Fibroblast of skin of right quadriceps (primary cell): ENCODE measurements at places on chromosomes 3 and 15.

DNA sequence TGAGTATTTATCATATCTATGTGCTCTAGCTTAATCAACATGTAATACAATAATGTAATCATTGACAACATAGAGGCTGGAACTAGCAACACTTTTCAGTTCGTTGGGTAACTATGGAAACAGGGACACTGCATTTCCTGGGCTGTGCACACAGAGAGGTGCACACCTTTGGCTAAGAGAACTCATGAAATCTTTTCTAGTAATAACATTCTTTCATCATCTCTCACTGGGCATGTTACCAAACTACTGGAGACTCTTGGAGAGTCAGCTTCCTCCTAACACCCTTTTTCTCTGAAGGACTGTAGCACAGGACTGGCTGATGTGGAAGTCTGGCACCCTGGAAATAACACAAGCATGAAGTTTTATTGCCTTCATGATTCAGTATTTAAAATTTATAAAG is 135.6 kb downstream of the KCNMB2 start:
- peak; percentile 69 for DNase-seq

GRCh38 chr15:40345225-40345866 is 4.6 kb upstream of the CCDC9B start:
- DNase-seq, result no peak

DNA sequence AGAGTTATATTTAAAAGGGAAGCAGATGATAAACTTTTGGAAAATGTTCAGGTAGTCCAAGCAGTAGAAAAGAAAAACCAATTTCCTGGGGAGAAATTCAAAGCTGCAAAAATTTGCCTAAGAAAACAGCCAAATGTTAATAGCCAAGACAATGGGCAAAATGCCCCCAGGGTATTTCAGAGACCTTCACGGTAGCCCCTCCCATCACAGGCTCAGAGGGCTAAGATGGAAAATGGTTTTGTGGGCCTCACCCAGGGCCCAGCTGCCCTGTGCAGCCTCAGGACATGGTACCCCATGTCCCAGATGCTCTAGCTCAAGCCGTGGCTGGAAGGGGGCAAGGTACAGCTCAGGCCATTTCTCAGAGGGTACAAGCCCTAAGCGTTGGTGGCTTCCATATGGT is 391.0 kb downstream of the ZIC4 start:
- DNase-seq, result no peak

GRCh38 chr3:53196575-53197407 is 35.8 kb downstream of the PRKCD start:
- peak; percentile 72 for DNase-seq

DNA sequence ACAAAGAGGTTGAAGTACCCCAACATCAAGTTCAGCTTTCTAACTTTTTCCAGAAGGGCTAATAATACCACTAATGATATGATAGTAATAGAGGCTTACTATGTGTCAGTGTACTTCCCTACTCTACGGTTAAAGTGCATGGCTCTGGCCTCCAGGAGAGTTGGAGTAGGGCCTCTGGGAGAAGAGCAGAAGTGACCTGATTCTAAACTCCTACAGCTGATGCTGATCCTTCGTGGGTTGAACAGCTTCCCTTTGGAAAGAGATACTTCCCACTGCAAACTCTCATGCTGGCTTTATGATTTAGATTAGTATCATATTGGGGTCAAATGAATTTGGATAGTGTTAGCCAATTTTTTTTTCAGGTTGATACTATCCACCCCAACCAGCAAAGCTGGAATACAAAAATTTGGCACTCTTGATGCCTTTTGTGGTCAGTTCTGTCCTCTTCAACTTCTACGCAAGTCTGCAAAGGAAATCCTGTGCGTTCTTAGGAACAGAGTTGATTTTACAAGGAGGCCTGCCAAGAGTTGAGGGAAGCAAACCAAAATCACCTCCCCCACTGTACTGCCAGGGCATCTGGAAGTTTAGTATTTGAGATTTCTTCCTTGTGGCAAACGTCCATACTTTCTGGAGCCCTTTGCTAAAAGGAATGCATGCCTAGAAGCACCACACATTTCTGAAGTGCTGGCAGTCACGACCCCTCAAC is 17.8 kb downstream of the TMEM212 start:
- peak; percentile 85 for DNase-seq

DNA sequence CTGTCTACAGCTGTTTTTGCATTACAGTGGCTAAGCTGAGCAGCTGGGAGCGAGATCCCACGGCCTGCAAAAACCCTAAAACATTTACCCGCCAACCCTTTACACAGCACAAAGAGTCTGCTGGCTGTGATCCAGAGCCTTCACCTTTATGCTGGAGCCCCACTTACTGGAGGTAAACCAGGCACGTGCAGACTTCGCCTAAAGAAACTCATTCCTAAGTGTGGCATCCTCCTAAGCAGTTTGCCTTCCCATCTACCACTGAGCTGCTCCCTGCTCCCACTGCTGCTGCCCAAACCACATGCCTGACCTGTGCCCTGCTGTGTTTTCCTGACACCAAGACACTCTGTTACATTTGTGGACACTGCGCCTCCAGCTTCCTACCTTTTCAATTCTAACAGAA is 53.0 kb downstream of the CHSY1 start:
- DNase-seq, result no peak

GRCh38 chr3:188137051-188137450 is 16.9 kb upstream of the LPP start:
- no peak for DNase-seq

DNA sequence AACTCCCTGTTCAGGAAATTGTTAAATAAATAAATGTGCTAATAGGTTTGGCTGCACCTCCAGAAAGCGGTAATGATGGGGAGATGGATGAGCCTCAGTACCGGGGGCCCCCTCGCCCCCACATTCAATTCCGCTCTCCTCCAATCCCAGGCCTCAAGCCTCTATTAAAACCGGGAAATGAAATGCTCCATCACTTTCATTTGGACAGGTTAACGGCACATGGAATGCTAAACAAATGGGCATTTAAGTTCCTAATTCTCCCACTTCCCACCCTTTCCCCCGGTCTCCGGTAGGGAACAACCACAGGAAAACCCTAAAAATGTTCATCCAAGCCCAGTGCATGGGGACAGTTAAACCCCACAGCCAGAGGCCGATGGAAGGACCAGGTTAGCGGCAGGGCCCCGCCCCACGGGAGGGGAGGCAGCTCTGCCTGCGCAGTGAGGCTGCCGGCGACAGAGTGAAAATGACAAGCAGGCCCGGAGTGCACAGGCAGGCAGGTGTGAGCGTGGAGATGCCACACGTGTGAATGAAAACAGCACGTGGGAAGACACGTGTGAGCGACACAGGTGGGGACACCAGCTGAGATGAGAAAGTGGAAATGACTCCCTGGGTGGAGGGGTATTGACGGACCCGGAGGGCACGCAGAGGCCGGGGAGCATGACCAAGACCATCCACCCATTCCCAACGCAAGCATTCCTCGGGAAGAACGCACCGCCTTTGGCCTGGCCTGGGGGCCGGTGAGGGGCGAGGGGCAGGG is 28.1 kb downstream of the RNU5B-1 start:
- DNase-seq, result no peak

DNA sequence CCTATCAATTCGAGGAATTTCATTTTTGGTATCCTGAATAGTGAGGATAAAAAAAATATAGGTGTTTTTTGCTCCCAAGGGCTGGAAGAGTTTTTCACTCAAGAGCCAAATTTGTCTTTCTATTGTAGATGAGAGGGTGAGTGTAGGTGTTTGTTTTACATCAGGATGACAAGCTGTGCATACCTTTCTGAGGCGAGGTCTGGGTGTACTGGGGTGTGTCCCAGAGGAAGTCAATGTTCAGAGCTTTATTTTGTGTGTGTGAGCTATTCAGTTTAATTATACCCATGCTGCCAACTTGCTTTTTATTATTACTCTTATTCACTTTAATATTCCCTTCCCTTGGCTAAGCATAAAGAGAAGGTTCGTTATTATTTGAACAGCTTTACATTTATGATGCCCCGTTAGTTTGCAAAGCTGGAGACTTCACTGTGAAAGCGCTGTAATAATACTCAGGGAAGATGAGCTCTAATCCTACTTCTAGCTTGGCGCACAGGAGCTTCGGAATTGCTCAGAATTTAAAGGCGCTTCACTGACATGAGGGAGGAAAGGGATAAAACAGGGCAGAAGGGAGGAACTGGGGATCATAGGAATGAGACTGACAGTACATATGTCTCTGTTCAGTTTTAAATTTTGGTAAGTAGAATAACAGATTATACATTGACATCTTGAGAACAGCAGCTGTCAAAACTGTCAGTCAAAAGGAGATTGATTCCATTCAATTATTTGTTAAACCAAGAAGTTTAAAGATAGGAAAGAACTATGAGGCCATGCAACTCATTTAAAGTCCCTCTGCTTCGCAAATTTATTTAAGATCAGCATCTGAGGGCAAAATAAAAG is 117.7 kb upstream of the TP63 start:
- DNase-seq, result no peak
